ENCODE measurements at places on chromosomes 3 and 15.
A peak's percentile ranks its signal among the peaks of the same experiment; 100 is the strongest.

- DNase-seq = no peak
These were observed 2.8 kb upstream of the PLXNB1 start for GRCh38 chr3:48432411-48433371.

- DNase-seq = no peak
These were observed 203.6 kb downstream of the AKAP13 start for GRCh38 chr15:85583923-85584390.

DNA sequence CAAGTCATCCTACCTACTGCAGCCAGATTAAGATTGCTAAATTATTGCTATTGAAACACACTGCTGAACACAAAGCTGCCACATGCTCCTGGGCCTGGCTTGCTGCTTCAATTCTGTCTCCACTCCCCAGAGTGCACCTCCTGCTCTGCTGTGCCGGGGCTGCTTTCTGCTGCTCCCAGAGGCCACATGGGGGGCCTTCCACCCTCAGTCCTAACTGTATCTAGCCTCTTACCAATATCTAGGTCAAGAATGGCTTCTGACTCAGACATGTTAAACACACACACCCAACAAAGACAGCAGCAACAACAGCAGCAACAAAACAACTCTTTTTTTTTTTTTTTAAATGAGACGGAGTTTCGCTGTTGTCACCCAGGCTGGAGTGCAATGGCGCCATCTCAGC, 33.0 kb downstream of the MYZAP start:
- DNase-seq = no peak

GRCh38 chr3:45084361-45084760, 58.3 kb downstream of the CLEC3B start:
- DNase-seq = no peak

- no peak for DNase-seq
These were observed 25.9 kb upstream of the UBE2Q2 start for GRCh38 chr15:75817138-75817935.

- DNase-seq = no peak
These were observed 20.5 kb upstream of the DCBLD2 start for GRCh38 chr3:98921957-98922356.

DNA sequence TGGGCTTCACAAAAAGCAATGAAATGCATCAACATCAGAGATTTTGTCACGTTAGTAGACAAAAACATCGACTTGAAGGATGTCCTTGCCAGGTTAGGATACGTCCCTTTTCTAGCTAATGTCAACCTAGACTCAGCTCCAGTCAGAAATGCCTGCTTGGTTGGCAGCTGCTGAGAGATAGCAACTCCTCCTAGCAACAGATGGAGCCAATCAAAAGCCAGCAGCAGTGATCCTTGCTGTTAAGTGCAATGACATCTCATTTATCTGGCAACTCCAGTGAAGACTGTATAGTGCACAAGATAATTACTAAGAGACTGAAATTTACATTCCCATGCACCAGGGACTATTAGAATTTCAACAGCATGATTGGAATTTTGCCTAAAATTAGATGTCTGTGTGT, 424.1 kb downstream of the FGF12 start:
- DNase-seq = no peak

- DNase-seq = no peak
These were observed 65.5 kb upstream of the HRH1 start for GRCh38 chr3:11088831-11089230.

GRCh38 chr3:190526787-190527762, 13.2 kb downstream of the IL1RAP start:
- DNase-seq = no peak

GRCh38 chr3:48966367-48966766, 23.7 kb upstream of the P4HTM start:
- no peak for DNase-seq

DNA sequence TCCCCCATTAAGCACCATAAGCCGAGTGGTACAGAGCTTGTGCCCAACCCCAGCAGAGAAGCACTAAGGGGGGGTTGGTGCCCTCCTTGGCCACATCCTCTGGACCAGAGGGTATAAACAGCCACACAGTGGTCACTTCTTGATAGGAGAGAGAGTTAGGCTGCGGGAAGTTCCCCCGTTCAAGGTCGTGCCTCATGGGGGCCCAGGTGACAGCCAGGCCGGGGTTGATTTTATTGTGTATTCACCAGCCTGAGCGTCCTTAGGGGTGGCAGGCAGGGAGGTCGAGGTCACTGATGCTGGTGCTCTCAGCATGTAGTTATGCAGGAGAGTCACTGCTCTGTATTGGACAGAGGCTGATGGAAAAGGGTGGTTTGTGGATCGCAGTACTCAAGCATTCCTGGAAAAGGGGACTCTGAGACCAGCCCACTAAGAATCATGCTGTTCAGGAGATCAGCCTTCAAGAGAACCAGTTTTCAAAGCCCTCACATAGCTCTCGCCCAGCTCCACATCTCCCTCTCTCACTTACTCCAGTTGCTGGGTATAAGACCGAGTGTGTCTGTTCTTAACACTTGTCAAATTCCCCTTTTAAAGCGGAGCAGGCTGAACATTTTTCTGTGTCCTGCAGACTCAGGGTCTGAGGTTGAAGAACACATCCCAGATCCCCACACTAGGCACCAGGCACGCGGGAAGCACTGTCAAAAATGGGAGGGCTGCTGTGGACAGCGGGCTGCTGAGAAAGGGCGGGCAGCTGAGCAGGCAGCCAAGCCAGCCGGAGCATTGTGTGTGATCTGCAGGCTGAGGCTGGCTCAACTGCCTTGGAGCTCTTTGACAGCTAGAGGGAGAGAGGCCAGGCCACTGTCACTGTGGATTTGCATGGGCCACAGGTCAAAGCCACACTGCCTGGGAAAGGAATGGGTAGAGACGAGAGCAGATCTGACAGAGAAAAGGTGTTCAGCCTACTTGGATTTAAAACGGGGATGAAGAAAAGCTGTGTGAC, 279.3 kb upstream of the LRRFIP2 start:
- no peak for DNase-seq

GRCh38 chr3:132399054-132399929, 18.0 kb upstream of the DNAJC13 start:
- DNase-seq = peak; percentile 28

DNA sequence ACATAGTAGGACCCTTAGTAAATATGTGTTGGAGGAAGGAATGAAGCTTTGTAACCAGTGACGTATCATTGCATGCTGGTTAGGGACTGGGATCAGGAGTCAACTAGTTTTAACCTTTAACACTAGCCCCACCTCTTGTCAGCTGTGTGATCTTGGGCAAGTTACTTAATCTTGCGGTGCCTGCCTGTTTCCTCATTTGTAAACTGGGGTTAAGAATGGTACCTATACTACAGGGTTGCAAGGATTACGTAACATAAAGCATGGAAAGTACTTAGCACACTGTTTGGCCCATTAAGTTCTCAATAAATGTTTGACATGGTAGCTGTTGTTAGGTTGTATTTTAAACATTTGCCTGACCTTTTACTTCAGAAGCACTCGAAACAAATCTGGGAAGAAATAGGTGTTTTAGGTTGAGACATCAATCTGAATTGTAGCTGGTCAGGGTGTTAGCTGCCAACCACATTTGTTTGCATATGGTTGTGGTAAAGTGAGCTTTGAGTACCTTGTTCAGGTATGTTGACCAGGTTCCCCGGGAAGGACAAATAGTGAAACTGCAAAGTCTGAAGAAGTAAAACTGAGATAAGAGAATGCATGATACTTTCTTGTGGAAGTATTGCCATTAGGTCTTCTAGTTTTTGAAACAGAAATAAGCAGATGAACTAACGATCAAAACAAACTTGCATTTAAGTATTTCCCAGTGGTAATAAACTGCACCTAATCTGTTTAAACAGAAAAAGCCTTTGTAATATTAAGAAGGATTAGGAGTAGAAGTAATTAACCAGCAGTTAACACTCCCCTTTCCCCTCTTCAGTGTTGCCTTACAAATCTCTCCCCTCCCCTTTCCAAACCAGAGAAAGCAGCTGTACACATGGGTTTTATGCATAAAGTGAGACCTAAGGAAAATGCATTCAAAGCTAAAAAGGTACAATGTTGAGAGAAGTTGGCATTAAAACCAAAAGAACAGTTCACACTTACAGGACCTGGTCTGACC, 25.8 kb upstream of the SCAANT1 start:
- no peak for DNase-seq

GRCh38 chr3:8595695-8596115, 48.9 kb downstream of the SSUH2 start:
- no peak for DNase-seq

DNA sequence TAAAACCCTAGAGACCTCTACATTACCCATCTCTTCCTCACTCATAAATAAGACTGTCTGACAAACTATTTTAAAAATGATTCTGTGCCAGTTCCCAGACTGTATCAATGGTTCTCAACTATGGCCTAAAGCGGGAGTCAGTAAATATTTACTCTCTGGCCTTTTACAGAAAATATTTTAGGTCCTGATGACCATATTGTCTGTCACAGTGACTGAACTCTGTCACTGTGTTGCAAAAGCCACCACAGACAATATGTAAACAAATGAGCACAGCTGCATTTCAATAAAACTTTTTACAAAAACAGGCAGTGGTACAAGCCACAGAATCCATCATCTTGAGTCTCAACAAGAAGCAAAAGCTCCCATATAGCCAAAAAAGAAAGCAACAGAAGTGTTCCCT, 45.4 kb downstream of the PLOD2 start:
- no peak for DNase-seq

GRCh38 chr3:119934249-119934648, 152.3 kb downstream of the NR1I2 start:
- no peak for DNase-seq

DNA sequence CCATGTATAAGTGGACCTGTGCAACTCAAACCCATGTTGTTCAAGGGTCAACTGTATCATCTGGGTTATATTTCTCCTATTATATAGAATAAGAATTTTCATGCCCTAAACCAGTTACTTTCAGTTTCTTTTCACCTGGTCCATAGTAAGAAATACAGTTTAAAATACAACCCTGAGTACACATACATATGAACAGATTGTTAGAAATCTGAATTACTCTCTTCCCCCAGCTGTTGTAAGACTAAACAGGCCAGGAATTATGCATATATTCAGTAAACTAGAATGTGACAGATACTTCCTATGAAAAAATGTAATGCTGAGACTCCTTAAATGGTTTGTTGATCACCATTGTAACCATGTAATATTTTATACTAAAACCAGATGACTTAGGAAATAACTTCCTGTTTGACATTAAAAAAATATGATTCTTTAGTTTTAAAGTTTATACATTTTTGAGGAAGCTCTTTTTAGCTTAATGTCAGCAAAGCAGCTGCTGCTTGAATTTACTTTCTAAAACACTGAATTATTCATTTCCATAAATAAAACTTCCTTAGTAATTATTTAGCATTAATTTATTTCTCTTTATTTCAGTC, 52.5 kb upstream of the ZCWPW2 start:
- DNase-seq = no peak

GRCh38 chr3:23711916-23712494, 93.8 kb upstream of the UBE2E1 start:
- no peak for DNase-seq

DNA sequence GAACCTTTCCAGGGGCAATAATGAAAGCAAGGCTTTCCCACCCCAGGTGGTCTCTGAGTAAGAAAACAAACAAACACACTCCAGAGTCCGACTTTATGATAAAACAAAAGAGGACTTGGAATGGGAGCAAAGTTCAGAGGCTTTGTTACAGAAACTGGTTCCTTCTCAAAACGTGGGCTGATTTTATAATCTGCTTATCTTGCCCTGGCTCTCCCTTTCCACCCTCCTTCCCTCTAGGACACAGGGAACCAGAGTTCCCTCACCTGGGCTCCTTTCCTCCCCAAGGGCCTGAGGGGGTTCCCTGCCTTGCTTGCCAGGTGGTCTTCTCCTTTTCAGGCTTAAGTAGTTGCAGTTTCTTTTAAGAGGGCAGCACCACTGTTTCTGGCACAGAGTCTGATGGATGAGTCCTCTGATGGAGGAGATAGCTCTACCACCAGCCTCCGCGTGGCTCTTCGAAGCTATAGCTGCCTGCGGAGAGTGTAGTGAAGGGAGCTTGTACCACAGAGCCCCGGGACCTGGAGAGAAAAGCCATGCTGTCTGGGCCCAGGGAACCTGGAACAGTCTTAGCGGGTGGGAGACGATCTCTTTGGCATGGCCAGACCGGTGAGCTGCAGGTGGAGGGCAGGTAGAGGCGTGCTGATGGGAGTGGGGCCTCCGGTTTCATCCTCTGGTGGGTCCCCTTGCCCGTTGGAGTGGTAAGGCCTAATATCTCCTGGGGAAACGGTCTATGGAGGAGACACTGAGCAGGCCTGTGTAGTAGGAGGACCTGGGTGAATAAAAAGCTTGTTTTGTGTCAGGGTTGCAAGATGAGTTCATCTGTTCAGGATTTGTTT, 68.7 kb downstream of the SMAD6 start:
- no peak for DNase-seq

- DNase-seq = no peak
These were observed 160.8 kb upstream of the MANF start for GRCh38 chr3:51224283-51224682.

DNA sequence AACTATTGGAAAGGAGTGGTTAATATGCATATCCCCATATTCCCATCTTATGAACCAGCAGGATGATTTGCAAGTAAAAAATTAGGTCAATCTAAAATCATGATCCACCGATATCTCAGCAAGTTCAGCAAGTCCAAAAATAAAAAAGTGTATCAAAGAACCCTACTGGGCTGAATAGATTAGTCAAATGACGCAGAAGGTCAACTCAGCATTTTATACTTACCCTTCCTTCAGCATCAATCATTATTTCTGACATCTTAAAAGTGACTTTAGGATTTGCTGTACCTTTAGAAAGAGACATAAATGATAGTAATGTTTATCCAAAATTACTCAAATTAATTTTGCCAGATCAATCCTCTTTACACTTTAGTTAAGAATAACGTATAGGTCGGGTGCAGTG, 32.6 kb downstream of the DPP8 start:
- DNase-seq = no peak

- DNase-seq = no peak
These were observed 24.5 kb upstream of the TRAK1 start for GRCh38 chr3:42066516-42067181.

DNA sequence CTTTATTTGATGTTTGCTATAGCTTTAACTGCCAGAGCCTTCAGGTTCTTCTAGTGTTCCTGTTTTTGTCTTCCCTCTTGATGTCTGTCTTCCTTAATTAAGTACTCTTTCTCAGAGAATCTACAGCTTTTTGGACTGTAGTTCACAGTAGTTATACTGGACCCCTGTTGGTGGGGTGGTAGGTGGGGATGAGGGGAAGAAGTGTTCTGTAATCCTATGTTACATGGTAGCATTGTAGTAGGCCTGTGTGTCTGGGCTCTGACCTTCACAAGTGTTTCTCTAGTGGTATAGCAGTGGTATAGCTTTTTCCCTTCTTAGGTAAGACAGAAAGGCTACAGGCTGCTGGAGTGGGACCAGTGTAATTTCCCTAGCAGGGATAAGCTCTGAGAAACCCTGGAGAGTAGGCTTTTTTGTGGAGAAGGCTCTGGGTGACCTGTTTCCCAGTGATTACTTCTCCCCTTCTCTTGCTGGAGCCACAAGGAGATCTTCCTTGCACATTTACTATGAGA, 59.6 kb downstream of the CHRNA7 start:
- DNase-seq = no peak

- no peak for DNase-seq
These were observed 13.7 kb downstream of the PAK6 start for GRCh38 chr15:40252438-40253166.

Data from Panc1 (cell line).